ENCODE measurements at places on chromosomes 1 and 21. TPM values are rescaled to one million over a fixed set of nuclear protein-coding genes. Genes with fewer than 3 reads are reported as not detected.

Gene PRR9
- total RNA-seq: not detected

Gene POMGNT1
- 23.4 TPM for total RNA-seq

- no peak for DNase-seq
Measured at GRCh38 chr1:52531249-52531872, 21.5 kb downstream of the TUT4 start.

- DNase-seq: no peak
Measured at GRCh38 chr1:228204958-228205357, 2.9 kb upstream of the OBSCN start.

DNA sequence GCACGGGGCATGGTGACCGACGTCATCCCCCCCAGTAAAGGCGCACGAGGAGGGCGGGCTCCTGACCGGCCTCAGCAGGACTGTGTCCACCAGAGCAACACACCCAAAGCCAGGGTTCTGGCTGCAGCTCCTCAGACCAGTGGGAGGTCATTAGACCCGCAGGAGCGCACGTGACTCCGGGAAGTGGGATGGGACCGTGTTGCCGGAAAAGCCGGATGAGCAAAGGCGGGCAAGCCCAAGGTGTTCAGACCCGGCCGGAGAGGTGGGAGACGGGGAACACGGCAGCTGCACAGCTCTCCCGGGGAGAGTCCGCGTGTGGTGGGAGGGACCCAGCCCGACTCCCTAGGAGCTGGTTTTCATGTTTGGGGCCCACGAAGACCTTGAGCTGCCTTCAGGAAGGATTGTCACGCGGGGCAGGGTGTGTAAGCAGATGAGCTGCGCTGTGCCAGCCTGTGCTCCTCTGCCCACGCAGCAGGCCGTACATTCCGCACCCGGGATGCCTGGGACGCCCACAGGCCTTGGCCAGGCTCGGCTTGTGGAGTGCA, 20.6 kb upstream of the TRAPPC10 start:
- no peak for DNase-seq

- no peak for DNase-seq
Measured at GRCh38 chr1:6507037-6507428, 15.6 kb upstream of the PLEKHG5 start.

- no peak for DNase-seq
Measured at GRCh38 chr1:225890346-225891228, 1.6 kb upstream of the LEFTY1 start.

GRCh38 chr21:42163511-42163863, 55.5 kb upstream of the ABCG1 start:
- DNase-seq: no peak

DNA sequence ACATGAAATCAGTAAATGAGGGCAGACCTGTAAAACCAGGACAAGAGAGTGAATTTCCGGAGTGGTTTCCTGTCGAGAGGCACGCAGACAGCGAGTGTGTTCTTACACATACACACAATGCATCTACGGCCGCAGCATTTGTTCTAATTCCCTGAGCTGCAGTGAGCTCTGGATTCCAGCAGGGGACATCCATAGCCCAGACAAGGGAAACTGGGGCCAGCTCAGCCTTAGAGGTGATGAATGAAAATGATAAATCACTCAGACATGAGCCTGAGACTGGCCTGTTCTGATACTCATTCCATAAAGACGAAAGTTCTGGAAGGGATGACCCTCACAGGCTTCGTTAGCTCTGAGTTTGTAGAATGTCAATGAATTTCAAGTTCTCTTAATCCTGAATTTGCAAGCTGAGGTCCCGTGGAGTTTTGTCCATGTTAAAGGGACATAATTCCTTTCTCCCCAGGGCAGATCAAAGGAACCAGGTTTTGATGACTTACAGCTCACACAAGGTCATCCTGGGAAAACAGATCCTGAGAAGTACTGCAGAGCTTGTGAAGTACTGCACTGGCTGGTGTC, 207.9 kb upstream of the C1orf87 start:
- no peak for DNase-seq

- peak; percentile 89 for DNase-seq
Measured at GRCh38 chr1:234608025-234608910, 1.7 kb downstream of the IRF2BP2 start.

GRCh38 chr1:183180634-183181056, 5.4 kb upstream of the LAMC2 start:
- DNase-seq: no peak

All from CD8-positive, alpha-beta T cell (primary cell).